Suprapubic skin (tissue), 4 donors: ENCODE measurements at places on chromosomes 6 and 20. TPM values are rescaled to one million over a fixed set of nuclear protein-coding genes. Genes with fewer than 3 reads are reported as not detected.

DNA sequence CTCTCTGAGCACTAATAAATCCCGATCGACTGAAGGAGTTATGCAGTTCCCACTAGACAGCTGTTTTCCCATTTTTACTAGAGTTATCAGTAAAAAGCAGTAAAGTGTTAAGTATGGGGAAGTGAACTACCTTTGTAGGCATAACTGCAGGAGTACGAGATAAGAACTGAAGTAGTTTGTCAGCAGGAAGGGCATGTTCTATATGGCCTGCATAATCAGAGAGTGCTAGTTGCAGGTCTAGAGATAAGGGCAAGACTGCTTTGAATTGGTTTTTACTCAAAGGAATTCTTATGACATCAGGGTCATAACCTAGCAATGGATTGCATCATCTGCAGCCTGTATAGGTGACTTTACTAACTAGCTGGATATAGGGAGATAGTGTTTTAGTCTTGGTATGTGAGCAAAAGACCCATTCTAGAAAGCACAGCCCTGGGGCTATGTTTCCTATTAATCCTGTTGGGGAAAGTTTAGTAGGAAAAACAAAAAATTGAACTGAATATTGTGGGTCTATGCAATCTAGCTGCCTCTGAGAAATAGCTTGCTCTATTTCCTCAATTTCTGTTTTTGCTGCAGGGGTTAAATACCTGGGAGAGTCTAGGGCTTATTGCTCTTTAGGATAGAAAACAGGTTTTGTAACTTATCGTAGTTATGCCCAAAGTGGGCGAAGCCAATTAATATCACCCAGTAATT is 22.6 kb upstream of the CRISP1 start:
- H3K27ac ChIP-seq: no peak overlapping the region
- H3K27me3 ChIP-seq: no peaks in the 10 kb centered on the region
- DNase-seq: no peak
- no peaks in the 10 kb centered on the region for H3K4me1 ChIP-seq

- no peaks in the 10 kb centered on the region for H3K36me3 ChIP-seq
- H3K4me3 ChIP-seq: no peak overlapping the region
- peaks cover 17% of the 10 kb centered on the region for H3K4me1 ChIP-seq
- peaks cover 44% of the 10 kb centered on the region for H3K27me3 ChIP-seq
- H3K27ac ChIP-seq: no peak overlapping the region
Observed at GRCh38 chr20:2820084-2820895, 4.1 kb downstream of the TMEM239 start.

- no peaks in the 10 kb centered on the region for H3K4me1 ChIP-seq
- no peak overlapping the region for H3K4me3 ChIP-seq
- no peak for DNase-seq
- no peaks in the 10 kb centered on the region for H3K27me3 ChIP-seq
- H3K27ac ChIP-seq: no peak overlapping the region
Observed at GRCh38 chr6:49264909-49265308, 198.1 kb downstream of the MMUT start.

- H3K36me3 ChIP-seq: no peaks in the 10 kb centered on the region
- H3K27ac ChIP-seq: peak overlapping the region; percentile 54
- DNase-seq: no peak
- H3K27me3 ChIP-seq: no peaks in the 10 kb centered on the region
Observed at GRCh38 chr6:110414669-110415068, 706 bp downstream of the DDO start.

GRCh38 chr6:101080597-101080996 is 199.5 kb upstream of the ASCC3 start:
- no peaks in the 10 kb centered on the region for H3K27me3 ChIP-seq
- no peak overlapping the region for H3K27ac ChIP-seq
- no peak overlapping the region for H3K4me3 ChIP-seq
- no peak for DNase-seq
- H3K36me3 ChIP-seq: no peaks in the 10 kb centered on the region
- no peaks in the 10 kb centered on the region for H3K4me1 ChIP-seq

- H3K36me3 ChIP-seq: no peaks in the 10 kb centered on the region
- H3K27ac ChIP-seq: no peak overlapping the region
Observed at GRCh38 chr6:99091985-99092384, 144.2 kb upstream of the FBXL4 start.

DNA sequence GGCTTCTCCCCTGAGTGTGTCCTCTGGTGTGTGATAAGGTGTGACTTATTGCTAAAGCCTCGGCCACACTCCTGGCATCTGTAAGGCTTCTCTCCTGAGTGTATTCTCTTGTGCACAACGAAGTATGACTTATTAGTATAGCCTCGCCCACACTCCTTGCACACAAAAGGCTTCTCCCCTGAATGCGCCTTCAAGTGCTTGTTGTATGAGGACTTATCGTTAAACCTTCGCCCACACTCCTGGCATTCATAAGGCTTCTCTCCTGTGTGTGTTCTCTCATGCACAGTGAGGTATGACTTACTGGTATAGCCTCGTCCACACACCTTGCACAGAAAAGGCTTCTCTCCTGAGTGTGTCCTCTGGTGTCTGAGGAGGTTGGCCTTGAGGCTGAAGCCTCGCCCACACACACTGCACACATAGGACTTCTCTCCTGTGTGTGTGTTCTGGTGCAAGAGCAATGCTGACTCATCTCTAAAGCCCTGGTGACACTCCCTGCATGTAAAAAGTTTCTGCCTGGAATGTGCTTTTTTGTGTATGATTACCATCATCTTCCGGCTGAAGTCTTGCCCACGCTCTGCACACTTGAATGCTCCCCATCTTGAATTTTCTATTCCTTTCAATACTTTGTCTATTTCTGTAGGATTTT is 20.4 kb downstream of the ZNF337 start:
- no peak for DNase-seq
- H3K27ac ChIP-seq: no peak overlapping the region
- no peaks in the 10 kb centered on the region for H3K27me3 ChIP-seq
- H3K36me3 ChIP-seq: peaks cover 67% of the 10 kb centered on the region

DNA sequence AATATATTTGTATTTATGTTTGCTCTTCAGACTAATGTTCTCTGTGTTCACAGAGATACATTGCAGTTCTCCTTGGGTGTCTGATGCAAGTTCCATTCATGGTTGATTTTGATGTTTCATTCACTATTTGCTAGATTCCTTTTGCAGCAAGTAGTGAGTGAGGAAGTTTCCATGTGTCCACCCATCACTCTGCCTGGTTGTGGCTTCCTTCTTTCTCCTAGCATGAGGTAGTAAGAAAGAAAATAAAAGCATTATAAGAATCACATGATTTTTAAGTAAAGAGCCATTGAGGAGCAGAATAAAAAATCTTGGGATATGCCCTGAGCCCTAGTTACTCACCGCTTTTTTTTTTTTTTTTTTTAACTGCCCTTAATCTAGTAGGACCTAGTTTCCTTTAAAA is 8.7 kb downstream of the SASH1 start:
- H3K27me3 ChIP-seq: no peaks in the 10 kb centered on the region
- no peak for DNase-seq
- no peak overlapping the region for H3K27ac ChIP-seq

Gene SNPH
- total RNA-seq: 3.8 TPM

DNA sequence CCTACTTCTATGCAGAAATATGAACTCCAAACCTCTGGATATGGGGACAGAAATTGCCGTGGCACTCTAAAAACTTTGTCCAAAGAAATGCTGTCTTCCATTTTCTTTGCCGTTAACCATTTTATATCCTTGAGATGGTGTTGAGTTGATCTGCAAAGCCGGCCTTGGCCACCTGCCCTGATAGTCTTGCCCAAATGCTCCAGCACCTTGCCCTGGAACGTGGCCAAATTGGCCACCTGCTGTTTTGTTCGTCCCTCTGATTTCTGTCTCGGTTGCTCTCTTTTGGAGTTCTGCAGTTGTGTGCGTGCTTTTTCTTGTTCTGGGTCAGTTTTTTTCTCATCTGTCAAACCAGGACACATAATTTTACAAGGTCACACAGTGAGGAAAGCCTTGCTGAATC is 239.7 kb upstream of the GMDS start:
- no peaks in the 10 kb centered on the region for H3K27me3 ChIP-seq
- no peak overlapping the region for H3K27ac ChIP-seq
- H3K36me3 ChIP-seq: no peaks in the 10 kb centered on the region
- no peak for DNase-seq
- H3K4me3 ChIP-seq: no peak overlapping the region

DNA sequence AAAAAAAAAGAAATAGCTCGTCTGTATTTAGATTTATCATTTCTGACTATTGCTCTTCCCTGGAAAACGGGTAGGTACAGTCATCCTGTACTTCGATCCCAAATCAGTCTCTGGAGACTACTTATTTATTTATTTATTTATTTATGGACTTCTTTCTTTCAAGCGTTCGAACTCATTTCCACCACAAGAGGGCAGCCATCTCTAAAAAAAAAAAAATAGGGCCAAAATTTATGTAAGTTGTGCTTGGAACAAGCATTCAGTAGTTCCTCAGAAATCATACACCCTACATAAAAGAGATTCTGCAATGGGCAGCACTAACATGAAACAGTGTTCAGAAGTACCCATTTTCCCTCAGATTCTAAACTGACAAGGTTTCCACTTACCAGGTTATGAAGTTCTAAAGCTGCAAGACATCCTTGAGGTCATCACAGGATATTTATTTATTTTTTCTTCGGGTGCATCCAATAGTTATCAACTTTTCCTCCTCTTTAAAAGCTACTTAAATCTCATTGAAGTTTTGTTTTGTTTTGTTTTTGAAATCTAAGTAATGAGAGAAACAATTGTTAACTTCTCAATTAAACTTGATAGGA is 1.9 kb upstream of the BMP2 start:
- peaks cover 22% of the 10 kb centered on the region for H3K4me1 ChIP-seq
- no peaks in the 10 kb centered on the region for H3K36me3 ChIP-seq
- no peak overlapping the region for H3K4me3 ChIP-seq
- H3K27ac ChIP-seq: no peak overlapping the region
- no peaks in the 10 kb centered on the region for H3K27me3 ChIP-seq
- no peak for DNase-seq

DNA sequence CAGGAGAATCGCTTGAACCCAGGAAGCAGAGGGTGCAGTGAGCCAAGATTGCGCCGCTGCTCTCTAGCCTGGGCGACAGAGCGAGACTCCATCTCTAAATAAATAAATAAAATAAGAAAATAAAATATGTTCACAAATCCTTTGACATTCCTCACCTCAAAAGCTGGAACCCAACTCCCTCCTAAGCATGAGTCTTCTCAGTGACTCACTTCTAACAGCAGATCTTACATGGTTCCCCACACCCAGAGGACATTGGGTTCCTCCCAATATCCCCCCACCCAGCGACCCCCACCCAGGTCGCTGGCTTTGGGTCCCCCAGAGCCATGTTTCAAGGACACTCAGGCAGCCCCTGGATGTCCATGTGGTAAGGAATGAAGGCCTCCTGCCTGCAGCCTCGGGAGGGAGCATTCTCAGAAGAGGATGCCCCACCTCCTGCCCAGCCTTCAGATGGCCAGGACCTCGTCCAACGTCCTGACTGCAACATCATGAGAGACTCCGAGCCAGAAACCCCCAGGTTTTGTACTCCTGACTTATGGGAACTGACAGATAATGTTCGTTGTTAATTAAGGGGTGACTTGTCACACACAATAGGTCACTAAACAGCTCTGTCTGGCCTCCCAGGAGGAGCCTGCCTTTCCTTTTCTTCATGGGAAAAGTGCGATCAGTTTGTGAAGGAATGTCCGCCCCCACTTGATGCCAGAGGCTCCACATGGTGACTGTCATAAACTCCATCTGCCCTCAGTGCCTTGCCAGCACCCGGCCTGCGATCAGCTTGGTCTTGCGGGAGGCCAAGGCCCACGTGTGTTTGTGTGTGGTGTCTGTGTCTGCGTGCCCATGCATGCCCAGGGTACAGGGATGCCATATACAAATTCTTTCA is 10.1 kb upstream of the GMEB2 start:
- H3K4me3 ChIP-seq: no peak overlapping the region
- H3K36me3 ChIP-seq: no peaks in the 10 kb centered on the region
- H3K27ac ChIP-seq: no peak overlapping the region
- no peaks in the 10 kb centered on the region for H3K27me3 ChIP-seq
- no peak for DNase-seq
- peaks cover 22% of the 10 kb centered on the region for H3K4me1 ChIP-seq

- no peak for DNase-seq
- H3K27ac ChIP-seq: no peak overlapping the region
- no peak overlapping the region for H3K4me3 ChIP-seq
- no peaks in the 10 kb centered on the region for H3K36me3 ChIP-seq
Observed at GRCh38 chr20:44395461-44396340, 40.2 kb downstream of the HNF4A start.

DNA sequence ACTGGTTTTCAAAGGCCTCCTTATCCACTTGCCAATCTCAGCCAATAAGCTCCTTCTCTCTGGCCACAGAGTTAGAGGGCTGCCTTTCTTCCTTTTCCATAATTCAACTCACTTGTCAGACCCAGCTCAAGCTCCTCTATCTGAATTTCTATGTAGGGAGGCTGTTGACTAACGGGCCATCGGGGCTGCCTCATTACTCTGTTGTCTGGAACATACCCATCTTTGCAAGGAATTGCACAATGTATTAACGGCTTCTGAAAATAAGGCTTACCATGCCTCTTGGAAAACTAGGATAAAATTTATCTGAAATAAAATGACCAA is 28.5 kb upstream of the KIF6 start:
- no peaks in the 10 kb centered on the region for H3K36me3 ChIP-seq
- H3K4me1 ChIP-seq: peaks cover 2% of the 10 kb centered on the region
- no peaks in the 10 kb centered on the region for H3K27me3 ChIP-seq

DNA sequence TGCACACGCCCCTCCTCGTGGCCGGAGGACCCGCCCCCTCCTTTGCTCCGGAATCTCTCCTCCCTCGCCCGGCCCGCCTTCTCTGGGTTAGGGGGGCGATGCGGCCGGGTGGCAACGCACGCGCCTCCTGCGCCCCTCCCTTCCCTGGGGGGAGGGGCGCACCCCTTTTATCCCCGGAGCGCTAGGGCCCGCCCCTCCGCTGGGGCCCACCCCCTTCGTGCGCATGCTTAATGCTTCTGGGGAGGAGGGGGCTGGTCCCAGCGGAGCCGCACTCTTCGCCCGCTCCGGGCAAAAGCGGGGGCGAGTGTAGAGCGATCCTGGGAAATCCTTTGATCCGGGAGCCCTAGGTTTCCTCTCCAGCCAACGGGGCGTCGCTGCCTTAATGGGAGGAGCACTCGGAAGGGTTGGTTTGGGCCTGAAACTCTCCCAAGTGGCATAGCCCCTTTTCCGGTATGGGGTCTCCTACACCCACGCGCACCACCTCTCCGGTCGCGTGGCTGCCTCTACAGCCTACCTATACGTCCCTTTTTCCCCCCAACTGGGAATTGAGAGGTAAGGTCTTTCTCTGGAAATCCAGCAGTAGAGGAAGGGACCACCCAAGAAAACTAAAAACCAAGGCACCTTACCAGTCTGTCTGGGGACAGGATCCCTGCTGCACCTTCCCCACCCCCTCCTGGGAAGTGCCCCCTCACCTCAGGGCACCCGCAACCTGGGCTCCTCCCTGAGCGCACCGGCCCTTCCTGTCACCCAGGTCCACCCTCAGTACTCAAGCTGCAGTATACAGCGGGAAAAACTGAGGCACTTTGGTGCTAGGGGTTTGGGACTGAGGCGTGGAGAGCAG is 2.1 kb downstream of the SOX12 start:
- DNase-seq: no peak
- H3K27me3 ChIP-seq: no peaks in the 10 kb centered on the region
- H3K4me3 ChIP-seq: peak overlapping the region; percentile 81
- peak overlapping the region; percentile 93 for H3K27ac ChIP-seq
- peaks cover 55% of the 10 kb centered on the region for H3K4me1 ChIP-seq

DNA sequence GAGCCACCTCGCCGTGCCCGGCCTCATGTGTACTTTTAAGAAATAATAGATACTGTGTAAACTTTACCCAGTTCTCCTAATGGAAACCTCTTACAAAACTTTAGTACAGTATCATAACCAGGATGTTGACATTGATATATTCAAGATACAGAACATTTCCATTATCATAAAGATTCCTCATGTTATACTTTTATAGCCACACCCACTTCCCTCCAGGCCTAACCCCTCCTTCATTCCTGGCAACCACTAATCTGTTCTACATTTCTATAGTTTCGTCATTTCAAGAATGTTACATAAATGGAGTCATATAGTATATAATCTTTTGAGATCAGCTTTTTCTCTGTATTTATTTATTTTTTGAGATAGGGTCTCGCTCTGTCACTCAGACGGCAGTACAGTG is 52.6 kb upstream of the SALL4 start:
- H3K36me3 ChIP-seq: no peaks in the 10 kb centered on the region
- no peaks in the 10 kb centered on the region for H3K27me3 ChIP-seq
- H3K4me3 ChIP-seq: no peak overlapping the region
